ENCODE measurements at places on chromosomes 4 and X. TPM values are rescaled to one million over a fixed set of nuclear protein-coding genes. Genes with fewer than 3 reads are reported as not detected.

Gene BRS3
- not detected for total RNA-seq

Gene IL21
- not detected for total RNA-seq

Gene CENPVL1
- total RNA-seq, result not detected

Gene PRDM5
- total RNA-seq, result 6.8 TPM

Gene C1QTNF7
- not detected for total RNA-seq

Gene OTUD6A
- not detected for total RNA-seq

Gene MAGEA3
- total RNA-seq, result not detected

Gene IL2
- not detected for total RNA-seq

Gene CYP4V2
- 4.5 TPM for total RNA-seq

Gene DRD5
- not detected for total RNA-seq

Gene CFAP99
- not detected for total RNA-seq

Gene AMBN
- total RNA-seq, result not detected

Gene HPSE
- total RNA-seq, result 7.1 TPM

Gene FRYL
- 43.4 TPM for total RNA-seq

Gene GPR173
- 0.84 TPM for total RNA-seq

Gene CLCN4
- 5.4 TPM for total RNA-seq

Gene GPR82
- not detected for total RNA-seq

Gene EFNB1
- 184 TPM for total RNA-seq

Gene HTN3
- total RNA-seq, result not detected

Gene HSFX3
- total RNA-seq, result not detected

Gene NAP1L3
- total RNA-seq, result not detected

Gene TMEM47
- 33.1 TPM for total RNA-seq

Gene PDE5A
- total RNA-seq, result 0.98 TPM

Gene CSAG3
- not detected for total RNA-seq

Gene PLXNA3
- total RNA-seq, result 4.5 TPM

Gene MAGEA9B
- total RNA-seq, result not detected

Gene CLDN2
- not detected for total RNA-seq

Gene GALNT7
- total RNA-seq, result 25.9 TPM

Gene MSN
- total RNA-seq, result 799 TPM

Gene PCDH11X
- total RNA-seq, result not detected

Gene MAGEB10
- not detected for total RNA-seq

Gene MAOA
- 32.4 TPM for total RNA-seq

Gene RHOXF1
- total RNA-seq, result not detected

Gene TCP11X2
- total RNA-seq, result not detected

Gene ZDHHC15
- total RNA-seq, result not detected

Gene PABPC1L2B
- total RNA-seq, result not detected

Gene CACNA1F
- total RNA-seq, result not detected

Gene OPRPN
- total RNA-seq, result not detected

Gene XAGE1A
- not detected for total RNA-seq

Gene ANKRD50
- total RNA-seq, result 24.2 TPM

Gene USP17L12
- not detected for total RNA-seq

Gene PHOX2B
- not detected for total RNA-seq

Gene GYPB
- total RNA-seq, result not detected

Gene ATP1B4
- total RNA-seq, result not detected

Gene RAB40A
- not detected for total RNA-seq

Gene ZAR1
- total RNA-seq, result not detected

Gene ETDA
- total RNA-seq, result not detected

Gene CCKAR
- total RNA-seq, result not detected

Gene HSPA4L
- total RNA-seq, result 9.8 TPM

Gene SCFD2
- total RNA-seq, result 14.6 TPM

Gene MEPE
- not detected for total RNA-seq

Gene SORCS2
- total RNA-seq, result not detected

Gene TEX13B
- total RNA-seq, result not detected

Gene PAGE2B
- not detected for total RNA-seq

Gene ADAM29
- not detected for total RNA-seq

Gene PLXNB3
- total RNA-seq, result 3.5 TPM
